MCF 10A (cell line): ENCODE measurements at places on chromosomes 12 and 14. TPM values are rescaled to one million over a fixed set of nuclear protein-coding genes. Genes with fewer than 3 reads are reported as not detected.

The AKAP6 gene
- total RNA-seq, result 2.3 and 3.6 TPM in 2 replicates

The TMEM30B gene
- 0.09 and 0.22 TPM in 2 replicates for total RNA-seq

The EML1 gene
- total RNA-seq, result 9.5 and 11.6 TPM in 2 replicates

The C12orf76 gene
- 7.3 and 13.4 TPM in 2 replicates for total RNA-seq

The SLC5A8 gene
- not detected in 2 replicates for total RNA-seq

The DPF3 gene
- total RNA-seq, result 1.9 and 2.1 TPM in 2 replicates

The DNAH10 gene
- 0.21 and 0.22 TPM in 2 replicates for total RNA-seq

The CDC42BPB gene
- 82.7 and 91.1 TPM in 2 replicates for total RNA-seq

The ADAMTS20 gene
- total RNA-seq, result not detected in 2 replicates

The C12orf56 gene
- not detected in 2 replicates for total RNA-seq

The PPP4R4 gene
- 0.66 and 0.91 TPM in 2 replicates for total RNA-seq

The SYCP3 gene
- total RNA-seq, result not detected in 2 replicates

The GPR137C gene
- 0.10 TPM in 1 of 2 replicates, not detected in the other for total RNA-seq

The NOVA1 gene
- not detected in 2 replicates for total RNA-seq

The SMCO3 gene
- total RNA-seq, result 0.20 TPM in 1 of 2 replicates, not detected in the other

The SLC2A3 gene
- total RNA-seq, result 4.0 and 9.2 TPM in 2 replicates

The DCAF11 gene
- total RNA-seq, result 38.6 and 48.8 TPM in 2 replicates

The TCL1B gene
- not detected in 2 replicates for total RNA-seq

The ESRRB gene
- total RNA-seq, result 0.22 and 0.23 TPM in 2 replicates
